CD4-positive, alpha-beta memory T cell (primary cell): ENCODE measurements at places on chromosomes 5 and 9. TPM values are rescaled to one million over a fixed set of nuclear protein-coding genes. Genes with fewer than 3 reads are reported as not detected.

NLN gene
- total RNA-seq = 2.4 TPM

ANKRD33B gene
- total RNA-seq = 2.0 TPM

DNA sequence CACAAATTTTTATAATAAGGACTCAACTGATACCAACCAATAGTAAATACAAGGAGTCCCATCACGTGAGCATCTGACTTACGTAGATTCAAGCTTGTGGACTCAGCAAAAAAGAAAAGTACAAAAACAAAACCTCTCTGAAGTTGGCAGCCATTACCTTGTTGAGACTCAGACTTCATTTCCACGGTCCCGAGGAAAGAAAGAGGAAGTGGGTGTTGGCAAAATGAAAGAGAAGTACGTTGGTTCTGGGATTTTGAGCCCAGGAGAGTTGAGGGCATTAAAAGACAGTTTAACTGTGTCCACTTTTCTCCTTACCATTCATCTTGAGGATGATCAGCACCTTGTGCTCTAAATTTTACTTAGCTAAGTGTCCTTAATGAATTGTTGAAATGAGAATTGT lies 26.7 kb downstream of the NCBP1 start:
- peaks cover 66% of the 10 kb centered on the region for H3K36me3 ChIP-seq
- no peak overlapping the region for H3K27ac ChIP-seq
- no peak for DNase-seq
- no peak overlapping the region for H3K4me3 ChIP-seq

- H3K4me3 ChIP-seq = no peak overlapping the region
- H3K27me3 ChIP-seq = no peaks in the 10 kb centered on the region
Measured at GRCh38 chr5:128315671-128316070, 222.4 kb downstream of the FBN2 start.
